CD4-positive, alpha-beta T cell (primary cell): ENCODE measurements at places on chromosomes 1 and 21. TPM values are rescaled to one million over a fixed set of nuclear protein-coding genes. Genes with fewer than 3 reads are reported as not detected.
A peak's percentile ranks its signal among the peaks of the same experiment; 100 is the strongest.

The GPR37L1 gene
- total RNA-seq, result not detected

DNA sequence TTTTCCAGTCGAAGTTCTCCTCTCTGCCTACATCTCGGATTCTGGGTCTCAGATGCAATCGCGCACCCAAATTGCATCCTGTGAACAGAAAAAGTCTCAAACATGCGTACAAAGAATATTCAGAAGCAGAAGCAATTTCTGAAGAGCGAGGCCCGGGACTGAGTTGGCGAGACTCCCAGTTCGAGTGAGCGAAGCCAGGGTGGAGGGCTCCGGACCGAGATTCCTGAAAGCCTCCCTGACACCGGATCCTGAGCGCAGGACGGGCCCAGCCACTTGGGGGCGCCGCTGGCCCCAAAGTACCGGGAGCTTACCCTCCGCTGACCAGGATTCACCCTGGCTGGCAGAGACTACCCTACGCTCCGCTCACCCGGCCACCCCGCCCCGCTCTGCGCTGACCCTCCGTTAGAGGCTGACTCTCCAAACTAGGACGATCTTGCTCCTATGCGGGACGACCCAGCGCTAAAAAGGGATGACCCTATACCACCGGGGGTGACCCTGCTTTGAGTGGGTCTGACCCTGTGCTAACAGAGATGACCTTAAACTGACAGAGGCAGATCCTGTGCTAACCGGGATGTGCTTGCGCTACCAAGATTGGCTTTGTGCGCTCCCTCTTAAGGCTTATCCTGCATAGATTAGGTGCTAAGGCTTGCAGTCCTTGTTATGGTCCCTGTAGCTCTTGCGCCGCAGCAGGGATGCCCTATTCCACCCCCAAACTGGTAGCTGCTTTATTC is 12.1 kb downstream of the FOXD2 start:
- no peak for DNase-seq

DNA sequence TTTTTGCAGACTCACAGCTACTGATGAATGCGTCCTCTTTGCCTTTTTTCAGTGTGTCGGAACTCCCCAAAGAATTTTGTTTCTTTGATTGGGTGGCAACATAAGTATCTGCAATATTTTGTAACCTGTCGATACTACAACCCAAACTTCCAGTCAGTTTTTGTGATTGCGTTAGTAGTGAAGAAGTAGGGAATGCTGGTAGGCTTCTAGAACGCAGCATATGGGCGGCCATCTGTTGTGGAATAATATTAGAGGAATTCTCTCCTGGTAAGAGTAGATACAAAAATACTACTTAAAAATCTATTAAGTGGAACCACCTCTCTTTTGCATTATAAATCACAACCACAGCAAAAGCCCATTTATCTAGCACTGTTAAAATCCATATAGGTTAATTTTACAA is 107.4 kb downstream of the LYST start:
- no peak for DNase-seq

- DNase-seq, result peak; percentile 34
Measured at GRCh38 chr1:28887835-28888682, 26.3 kb upstream of the EPB41 start.

GRCh38 chr1:17852383-17852782 is 97.2 kb downstream of the ACTL8 start:
- DNase-seq, result no peak

GRCh38 chr1:54124472-54124871 is 28.3 kb downstream of the CDCP2 start:
- DNase-seq, result no peak

DNA sequence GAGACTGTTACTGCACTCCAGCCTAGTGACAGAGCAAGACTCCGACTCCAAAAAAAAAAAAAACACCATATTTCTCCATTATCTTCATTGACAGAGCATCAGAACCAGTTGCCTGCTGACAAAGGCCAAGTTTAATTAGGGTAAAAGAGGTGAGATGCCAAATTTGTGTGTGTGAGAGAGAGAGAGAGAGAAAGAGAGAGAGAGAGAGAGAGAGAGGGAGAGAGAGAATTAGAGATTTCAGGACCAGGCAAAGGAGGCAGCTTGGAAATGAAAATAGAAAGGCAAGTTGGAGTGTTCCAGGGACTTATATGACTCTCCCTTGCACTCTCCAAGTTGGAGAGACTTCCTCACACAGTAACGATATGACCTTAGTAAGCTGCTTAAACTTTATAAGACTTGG is 24.3 kb upstream of the UAP1 start:
- DNase-seq, result no peak

GRCh38 chr1:186559601-186560116 is 98.7 kb upstream of the PDC start:
- no peak for DNase-seq
